ENCODE measurements at places on chromosomes 5 and 9.

DNA sequence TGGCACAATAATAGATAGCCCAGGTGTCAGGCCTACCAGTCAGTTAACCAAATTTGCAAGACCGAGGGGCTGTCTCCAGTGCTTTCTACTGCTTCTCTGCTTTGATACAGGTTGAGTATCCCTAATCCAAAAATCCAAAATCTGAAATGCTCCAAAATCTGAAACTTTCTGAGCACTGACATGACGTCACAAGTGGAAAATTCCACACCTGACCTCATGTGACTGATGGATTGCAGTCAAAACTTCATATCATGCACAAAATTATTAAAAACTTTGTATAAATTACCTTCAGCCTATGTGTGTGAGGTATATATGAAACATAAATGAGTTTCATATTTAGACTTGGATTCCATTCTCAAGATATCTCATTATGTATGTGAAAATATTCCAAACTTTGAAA, 213.5 kb upstream of the PANK3 start:
- no peak for DNase-seq

- no peak for DNase-seq
Observed at GRCh38 chr5:138472353-138472752, 7.1 kb downstream of the EGR1 start.

- DNase-seq, result no peak
Observed at GRCh38 chr5:57368010-57368409, 114.6 kb downstream of the ACTBL2 start.

GRCh38 chr9:4886698-4887097, 94.0 kb downstream of the RCL1 start:
- no peak for DNase-seq

DNA sequence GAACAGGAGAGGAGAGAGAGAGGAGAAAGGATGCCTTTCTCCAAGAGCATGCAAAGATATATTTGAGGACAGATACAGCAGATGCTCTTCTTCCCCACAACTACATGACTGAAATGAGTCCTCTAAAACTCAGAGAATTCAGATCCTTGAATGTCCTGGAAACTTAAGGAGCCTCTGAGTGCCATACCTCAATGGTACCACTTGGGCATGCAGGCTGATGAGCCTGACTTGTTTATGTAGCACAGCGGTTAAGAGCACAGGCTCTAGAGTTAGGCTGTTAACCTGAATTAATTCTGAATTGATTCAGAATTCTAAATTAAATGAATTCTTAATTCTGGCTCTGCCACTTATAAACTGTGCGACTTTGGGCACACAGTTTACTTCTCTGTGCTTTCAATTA, 5.7 kb downstream of the PLPPR1 start:
- no peak for DNase-seq

GRCh38 chr5:172954751-172955159, 4.5 kb upstream of the RPL26L1 start:
- no peak for DNase-seq

GRCh38 chr5:96843140-96843539, 33.2 kb upstream of the ERAP2 start:
- DNase-seq, result no peak

- DNase-seq, result no peak
Observed at GRCh38 chr5:34743878-34744277, 87.8 kb downstream of the RAI14 start.

- DNase-seq, result no peak
Observed at GRCh38 chr5:100691548-100691947, 156.4 kb downstream of the FAM174A start.

DNA sequence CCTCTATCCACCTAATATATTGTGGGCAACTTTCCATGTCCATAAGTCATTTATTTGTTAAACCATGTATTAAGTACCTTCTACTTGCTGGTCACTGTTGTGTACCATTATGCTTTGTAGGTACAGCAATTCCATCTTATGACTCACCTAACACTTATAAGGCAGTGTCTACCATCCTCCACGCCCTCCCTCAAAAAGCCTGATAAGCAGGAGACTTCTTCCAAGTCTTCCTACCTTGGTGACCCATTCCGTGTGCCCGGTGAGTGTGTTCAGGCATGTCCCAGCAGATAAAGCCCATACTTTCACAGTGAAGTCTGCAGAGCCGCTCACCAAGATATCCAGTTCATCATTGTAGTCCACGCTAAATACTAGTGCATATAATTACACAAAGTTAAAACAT, 17.4 kb downstream of the FBXW2 start:
- no peak for DNase-seq

DNA sequence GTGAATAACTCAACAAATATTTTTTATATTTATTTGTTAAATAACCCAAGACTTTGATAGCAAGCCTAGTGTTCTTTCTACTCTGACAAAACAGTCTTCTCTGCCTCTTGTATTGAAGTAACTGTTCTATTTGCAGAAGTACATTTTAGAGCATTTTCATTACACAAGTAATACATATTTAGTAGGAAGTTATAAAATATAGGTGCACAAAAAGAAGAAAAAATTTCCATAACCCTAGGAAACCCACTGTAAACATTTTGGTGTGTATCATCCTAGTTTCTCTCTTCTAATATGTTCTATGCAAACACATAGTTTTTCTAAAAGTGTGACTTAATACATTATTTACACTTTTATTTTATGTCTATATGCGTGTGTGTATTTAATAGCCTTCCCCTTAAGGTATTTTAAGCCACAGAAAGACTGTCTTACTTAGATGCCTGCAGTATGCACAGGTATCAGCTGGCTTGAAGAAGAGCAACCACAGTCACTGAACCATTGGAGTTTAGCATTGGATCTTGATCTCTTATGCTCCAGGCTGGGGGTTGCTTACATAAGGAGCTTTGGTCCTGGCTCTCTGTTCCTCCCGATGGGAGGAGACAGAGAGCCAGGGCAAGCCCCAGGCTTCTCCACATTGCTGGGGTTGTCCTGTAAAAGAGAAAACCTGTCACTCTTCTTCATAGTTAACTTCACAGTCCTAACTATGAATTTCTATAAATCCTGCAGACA, 3.8 kb downstream of the SELENOP start:
- DNase-seq, result no peak

DNA sequence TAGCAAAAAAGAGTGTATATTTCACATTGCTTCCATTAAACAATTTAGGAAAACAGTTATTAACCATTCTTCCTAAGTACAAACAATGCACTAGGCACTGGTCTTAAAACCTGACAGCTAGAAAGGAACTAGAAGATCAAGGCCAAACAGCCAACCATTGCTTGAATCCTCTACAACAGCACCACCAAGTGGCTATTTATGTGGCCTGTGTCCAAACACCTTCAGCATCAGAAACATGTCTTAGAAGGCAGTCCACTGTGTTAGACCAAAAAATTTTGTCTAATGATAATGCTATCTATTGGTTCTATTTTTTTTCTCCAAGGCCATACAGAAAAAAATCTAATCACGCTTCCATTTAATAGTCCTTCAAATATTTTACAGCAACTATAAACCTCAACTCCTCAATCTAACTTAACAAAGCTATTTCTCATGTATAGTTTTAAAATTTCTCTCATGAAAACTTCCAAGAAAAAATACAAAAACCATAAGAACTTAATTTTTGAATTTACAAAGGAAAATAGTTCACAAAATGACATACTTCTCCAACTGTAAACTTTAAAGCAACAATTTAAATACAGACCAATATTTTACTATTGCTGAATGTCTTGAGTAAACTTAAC, 36.1 kb downstream of the CAAP1 start:
- DNase-seq, result no peak

GRCh38 chr5:139681112-139681458, 32.9 kb downstream of the CXXC5 start:
- DNase-seq, result no peak

GRCh38 chr9:124964056-124964455, 23.2 kb upstream of the GOLGA1 start:
- no peak for DNase-seq

DNA sequence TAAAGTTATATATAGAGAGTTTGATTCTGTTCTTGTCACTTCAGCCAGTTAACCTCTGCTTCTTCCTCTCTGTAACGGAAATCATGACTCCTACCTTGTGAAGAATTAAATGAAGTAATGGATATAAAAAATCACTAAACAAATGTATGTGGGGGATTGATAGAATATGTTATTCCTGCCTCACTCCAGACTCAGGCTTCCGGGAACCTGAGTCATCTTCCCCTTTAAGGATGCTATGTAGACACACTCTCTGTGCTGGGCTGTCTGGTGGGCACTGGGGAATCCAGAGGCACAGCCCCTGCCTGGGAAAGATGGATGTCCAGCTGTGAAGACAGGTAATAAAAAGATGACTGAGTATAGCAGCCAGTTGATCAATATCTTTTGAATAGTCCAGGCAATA, 77.4 kb downstream of the ZNF618 start:
- DNase-seq, result no peak

GRCh38 chr9:9920425-9921060, 692.3 kb downstream of the PTPRD start:
- no peak for DNase-seq

DNA sequence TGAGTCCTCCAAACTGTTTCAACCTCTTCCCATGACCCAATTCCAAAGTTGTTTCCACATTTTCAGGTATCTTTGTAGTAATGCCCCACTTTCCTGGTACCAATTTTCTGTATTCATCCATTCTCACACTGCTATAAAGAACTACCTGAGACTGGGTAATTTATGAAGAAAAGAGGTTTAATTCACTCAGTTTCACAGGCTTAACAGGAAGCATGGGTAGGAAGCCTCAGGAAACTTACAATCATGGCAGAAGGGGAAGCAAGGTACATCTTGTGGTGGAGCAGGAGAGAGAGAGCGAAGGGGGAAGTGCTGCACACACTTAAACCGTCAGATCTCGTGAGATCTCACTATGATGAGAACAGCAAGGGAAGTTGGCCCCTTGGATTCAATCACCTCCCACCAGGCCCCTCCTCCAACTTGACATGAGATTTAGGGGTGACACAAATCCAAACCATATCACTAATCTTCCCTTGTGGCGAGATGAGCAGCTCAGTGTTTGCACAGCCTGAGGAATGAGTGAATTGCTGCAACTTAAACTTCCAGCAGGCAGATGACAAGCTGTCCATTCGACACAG, 42.9 kb downstream of the TRIP13 start:
- peak; percentile 4 for DNase-seq

DNA sequence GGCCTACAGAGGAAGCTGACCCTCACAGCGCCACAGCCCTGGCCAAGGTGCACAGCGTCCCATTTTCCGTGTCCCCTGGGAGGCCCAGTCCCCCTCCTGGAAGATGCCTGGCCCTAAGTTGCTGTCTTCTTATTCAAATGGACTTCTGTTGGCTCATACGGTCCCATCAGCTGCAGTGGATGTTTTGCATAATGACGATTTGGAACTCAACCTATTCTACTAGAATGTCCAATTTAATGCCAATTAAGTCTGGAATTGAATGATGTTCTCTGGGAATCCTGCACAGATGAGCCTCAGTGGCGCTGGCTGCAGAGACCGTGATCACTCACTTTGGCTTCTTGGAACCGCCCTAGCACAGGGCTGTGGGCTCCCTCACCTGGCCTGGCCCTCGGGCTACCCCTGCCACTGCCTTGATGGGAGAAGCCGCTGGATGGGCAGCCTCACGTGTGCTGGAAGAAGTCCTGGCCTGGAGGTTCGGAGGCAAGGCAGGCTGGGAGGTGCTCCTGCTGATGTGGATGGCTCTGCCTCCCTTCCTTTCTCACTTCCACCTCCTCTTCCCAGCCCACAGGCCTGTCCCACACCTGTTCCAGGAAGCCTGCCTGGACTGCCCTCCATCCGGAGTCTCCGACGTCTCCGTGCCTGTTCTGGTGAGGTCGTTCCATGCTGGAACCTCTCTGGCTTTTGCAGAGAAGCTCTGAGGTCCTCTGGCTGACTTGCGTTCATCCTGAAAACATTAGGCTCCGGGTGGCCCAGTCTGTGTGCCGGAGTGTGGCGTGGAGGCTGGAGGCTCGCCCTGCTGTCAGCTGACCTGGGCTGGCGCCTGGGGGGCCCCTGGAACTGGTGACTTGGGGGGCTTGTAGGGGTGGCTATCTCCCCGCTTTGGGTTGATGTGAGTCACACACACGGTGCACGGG, 147.1 kb downstream of the RXRA start:
- DNase-seq, result no peak

- peak; percentile 97 for DNase-seq
Observed at GRCh38 chr5:151080613-151081430, at the start of gene TNIP1. Gene TNIP1 (minus strand): TSS chr5:151081034. CDS start chr5:151065095, 15,939 bp downstream.

DNA sequence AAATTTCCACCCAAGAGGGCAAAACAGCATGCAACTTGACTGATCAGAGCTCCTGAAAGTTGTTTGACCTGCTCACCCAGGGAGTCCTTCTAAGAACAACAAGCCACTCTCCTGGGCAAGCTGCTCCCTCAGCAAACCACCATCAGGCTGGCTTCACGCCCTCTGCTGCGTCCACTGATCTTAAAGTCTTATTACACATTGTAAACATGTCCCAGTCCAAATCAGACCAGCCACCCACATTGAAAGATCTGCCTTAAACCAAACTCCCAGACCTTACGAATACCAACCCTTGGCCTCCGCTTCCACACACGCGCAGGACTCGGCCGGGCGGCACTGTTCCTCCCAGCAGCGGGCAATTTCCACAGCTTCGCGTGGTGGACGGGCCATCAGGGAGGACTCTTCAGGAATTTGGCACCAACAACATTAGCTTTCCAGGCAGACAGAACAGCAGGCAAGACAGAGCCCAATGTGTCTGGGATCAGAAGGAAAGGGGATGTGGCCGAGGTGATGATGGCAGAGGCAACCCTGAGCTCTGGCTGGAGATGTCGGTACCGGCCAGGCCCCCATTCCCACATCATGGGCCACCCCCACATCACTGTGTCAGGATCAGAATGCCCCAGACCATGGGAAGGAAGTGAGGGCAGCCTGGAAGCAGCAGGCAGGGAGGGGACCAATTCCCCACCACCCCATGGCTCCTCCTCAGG, 56.8 kb downstream of the SEMA4D start:
- DNase-seq, result no peak

DNA sequence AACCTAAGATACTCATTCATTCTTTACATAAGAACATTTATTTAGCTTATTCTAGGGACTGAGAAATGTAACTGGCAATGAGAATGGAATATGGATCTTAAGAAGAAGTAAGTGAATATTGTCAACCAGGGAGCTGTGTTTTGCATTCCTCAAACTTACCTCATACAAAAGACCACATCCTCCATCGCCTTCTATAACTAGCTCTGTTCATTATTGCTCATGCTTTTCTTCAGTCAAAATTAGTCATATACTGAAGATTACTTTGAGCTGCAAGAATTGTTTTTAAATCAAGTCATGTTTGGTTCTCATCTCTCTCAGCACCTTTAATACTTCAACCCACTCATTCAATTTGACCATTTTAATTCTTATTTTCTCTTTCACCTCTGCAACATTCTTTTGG, 140.3 kb upstream of the RASA1 start:
- no peak for DNase-seq

DNA sequence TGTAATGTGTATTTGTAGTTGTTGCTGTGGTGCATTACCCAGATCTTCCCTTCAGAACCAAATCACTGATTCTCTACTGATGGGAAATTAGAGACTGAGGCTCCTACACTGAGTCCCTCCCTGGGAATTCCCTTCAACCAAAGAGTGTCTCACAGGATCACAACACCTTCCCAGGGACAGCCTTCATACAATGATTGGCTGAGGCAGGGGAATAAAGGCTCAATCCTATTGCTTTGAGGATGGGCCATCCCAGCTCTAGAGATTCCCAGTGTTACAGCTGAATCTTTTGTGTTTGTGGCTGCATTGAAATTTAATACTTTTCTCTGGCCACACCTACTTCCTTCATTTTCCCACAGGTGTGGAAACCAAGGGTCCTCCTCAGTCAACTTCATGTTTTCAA, 96.4 kb upstream of the ELL2 start:
- DNase-seq, result no peak
